ENCODE measurements at places on chromosomes 16 and 17.

DNA sequence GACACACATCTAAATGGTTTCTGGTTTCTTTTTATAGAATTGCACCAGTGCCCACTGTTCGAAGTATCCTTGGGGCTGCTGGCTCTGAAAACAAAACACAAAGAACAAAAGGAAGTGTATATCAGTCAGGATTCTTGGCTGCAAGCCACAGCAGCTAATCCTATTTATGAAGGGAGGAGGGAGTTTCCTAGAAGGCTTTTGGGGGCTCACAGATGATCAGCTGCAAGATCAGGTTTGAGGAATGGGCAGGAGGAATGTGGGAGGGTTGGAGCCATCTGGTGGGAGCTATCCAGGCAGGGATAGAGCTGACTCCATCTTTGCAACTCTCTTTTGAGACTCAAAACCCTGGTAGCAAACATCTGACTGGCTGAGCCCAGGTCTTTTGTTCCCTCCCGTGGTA lies 118.3 kb upstream of the EEF2KMT start:
- DNase-seq = no peak

DNA sequence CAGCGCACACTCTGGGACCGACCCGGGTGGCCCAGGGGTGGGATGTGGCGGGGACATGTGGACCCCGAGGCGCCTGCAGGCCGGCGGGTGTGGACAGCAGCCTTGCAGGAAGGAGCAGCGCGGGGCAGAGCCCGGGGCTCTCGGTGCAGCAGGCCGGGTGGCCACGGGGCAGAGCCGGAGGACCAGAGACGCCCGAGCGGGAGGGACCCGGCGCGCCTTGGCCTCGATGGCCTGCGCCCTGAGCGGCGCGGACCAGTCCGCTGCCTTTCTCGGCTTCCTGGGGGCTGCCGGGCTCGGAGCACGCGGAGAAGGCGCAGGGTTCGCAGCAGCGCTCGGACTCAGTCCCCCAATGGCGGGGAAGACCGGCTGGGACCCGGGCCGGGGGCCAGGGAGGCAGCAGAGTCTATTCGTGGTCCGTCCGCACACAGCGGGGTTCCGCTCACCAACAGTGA lies 43.4 kb downstream of the OSBPL7 start:
- no peak for DNase-seq

DNA sequence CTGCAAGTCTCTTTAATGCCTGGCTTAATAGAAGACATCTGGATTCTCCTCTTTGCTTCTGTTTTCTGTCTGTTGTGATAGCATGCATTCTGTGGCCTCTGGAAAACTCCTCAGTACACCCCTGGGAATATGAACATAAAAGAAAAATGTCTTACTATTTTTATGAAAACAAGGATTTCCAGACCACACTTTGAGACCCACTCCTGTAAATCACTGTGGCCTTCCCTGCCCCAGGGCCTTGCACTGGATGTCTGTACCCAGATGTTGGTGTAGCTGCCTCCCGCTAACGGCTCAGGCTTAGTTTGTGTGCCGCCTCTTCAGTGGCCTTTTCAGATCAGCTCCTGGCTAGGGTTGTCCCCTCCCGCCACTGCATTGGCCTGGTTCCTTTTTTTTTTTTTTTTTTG lies 126.6 kb downstream of the SOCS1 start:
- no peak for DNase-seq

GRCh38 chr16:70697594-70698170 lies 11.8 kb upstream of the MTSS2 start:
- no peak for DNase-seq

- peak; percentile 95 for DNase-seq
Observed at GRCh38 chr17:8152112-8152775, at the start of gene PER1. Gene PER1, minus strand, starts transcription at chr17:8152404. Its CDS starts 1,698 bp downstream, at chr17:8150706.

- DNase-seq = no peak
Observed at GRCh38 chr17:8865811-8866210, 1.7 kb downstream of the PIK3R6 start.

DNA sequence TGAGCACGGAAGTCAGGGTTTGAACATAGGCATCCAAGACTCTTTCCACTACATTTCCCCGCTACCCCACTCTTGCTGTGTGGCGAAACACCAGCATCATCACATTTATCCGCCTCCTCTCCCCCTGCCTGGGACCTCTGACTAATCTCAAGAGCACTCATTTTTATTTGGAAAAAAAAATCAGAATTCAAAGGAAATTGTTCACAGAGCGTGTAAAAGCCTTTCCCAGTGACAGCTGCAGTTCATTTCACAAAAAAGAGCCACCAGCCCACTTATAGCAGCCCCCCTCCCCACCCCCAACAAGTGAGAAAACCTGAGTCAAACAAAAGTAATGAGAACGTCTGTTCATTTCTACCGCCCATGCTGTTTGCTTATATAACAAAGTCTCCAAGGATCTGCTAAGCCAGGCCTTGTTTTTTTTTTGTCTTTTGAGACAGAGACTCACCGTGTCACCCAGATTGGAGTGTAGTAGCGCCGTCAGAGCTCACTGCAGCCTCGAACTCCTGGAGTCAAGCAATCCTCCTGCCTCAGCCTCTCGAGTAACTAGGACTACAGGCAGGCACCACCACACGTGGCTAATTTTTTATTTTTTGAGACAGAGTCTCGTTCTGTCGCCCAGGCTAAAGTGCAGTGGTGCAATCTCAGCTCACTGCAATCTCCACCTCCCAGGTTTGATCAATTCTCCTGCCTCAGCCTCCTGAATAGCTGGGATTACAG lies 48.3 kb upstream of the HAPSTR1 start:
- DNase-seq = no peak

DNA sequence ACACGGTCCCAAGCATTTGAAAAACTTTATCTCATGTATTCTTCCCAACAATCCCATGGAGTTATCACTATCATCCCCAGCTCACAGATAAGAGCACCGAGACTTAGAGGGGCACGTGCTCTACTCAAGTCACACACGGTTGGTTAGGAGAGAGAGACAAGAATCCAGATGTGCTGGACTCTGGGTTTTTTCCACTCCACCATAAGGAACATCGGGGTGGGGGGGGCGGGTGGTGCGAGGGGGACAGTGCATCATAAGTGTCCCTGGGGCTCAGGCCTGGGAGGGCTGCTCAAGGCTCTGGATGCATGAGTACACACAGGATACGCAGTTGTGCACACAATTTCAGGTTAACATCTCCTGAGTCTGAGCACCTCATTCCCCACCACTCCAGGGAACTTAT lies 7.4 kb downstream of the CDC42EP4 start:
- DNase-seq = no peak

GRCh38 chr16:86604436-86605193 lies 26.3 kb downstream of the FOXL1 start:
- DNase-seq = peak; percentile 33

- no peak for DNase-seq
Observed at GRCh38 chr17:77376795-77377709, 236.3 kb downstream of the SEC14L1 start.

DNA sequence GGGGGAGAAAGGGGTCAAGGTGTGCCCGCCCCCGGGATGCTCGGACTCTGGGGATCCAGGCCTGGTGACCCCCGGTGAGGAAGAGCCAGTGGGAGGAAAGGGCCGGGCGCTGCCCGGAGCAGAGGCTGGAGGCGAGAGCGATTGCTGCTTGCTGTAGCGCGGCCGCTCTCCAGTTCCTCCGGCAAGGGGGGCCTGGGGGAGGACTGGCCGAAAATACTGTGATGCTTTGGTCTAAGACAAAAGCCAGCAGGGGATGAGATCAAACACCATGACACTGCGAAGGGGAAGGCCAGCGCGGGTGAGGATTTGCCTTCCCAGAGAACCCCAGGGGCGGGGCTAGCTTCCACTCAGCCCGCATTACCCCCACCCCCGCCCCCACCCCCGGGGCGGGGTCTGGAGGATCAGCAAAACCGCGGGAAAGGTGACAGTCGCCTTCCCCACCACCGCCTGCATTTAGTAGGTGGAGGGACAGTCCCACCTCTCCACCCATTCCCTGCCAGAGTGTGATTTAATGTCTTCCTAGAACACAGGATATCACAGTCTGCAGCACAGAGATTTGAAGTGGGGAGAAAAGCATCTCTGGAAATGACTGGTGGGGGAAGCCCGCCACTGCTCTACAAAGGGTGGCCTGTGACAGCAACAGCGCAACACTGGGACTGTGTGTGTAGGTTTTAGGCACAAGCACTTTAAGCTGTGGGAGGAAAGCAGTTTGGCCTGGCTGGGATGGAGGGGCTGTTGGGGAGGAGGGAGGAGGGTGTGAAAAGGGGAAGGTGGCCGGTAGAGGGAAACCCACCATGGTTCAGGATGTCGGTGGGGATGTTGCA lies 25.7 kb downstream of the MRC2 start:
- DNase-seq = peak; percentile 91

DNA sequence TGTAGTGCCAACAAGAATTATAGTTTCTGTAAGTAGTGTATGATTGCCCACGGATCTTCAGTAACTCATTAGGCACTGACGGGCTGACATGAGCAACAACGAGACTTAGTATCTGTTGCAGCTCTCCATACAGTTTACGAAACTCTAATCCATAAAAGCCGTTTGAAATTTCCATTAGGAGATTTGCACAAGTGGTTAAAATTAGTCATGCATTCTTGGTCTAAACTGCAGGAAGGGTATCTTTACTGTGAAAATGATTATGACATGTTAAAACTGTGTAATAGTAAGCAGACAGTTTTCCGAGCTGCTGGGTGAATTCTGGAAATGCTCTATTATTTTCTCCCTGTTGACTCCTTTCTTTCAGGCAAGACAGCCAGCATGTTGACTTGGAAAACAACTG lies 605.0 kb downstream of the WWOX start:
- no peak for DNase-seq

- DNase-seq = no peak
Observed at GRCh38 chr16:88993166-88993761, 16.3 kb upstream of the CBFA2T3 start.

DNA sequence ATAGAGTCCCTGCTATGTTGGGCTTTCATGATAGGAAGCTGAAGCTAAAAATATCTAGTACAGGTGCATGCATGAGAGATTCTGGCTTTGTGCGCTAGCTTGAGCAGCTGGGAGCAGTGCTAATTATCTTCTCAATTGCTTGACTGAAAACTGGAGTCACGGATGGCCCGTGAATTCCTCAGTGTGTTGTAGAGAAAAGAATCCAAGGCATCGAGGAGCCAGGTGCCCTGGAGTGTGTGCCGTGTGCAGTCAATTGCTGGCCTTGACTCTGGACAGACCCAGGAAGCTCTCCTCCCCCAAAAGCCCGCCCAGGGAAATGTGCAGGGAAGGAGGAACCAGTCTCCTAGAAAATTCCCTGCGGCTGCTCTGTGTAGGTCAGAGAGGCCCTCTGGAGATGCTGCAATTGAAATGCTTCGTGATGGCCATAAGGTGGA lies 14.2 kb downstream of the LGALS3BP start:
- DNase-seq = no peak

DNA sequence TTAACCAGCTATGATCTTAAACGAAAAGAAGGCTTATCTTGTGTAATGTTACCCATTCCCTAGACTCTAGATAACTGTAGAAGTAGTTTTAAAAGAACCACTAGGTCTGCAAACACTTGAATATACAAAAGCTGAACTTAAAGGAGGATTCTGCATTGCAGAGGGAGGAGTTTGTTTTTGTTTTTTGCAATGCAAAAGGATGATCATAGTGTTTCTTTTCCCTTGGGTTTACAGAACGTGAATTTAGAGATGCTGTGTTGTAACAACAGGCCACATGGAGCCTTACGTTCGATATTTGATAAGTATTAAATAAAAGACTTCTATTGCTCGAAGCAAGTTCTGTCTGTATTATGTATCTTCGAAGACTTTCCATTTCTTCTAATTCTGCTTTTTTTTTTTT lies 77.6 kb downstream of the CHD9 start:
- DNase-seq = no peak

GRCh38 chr16:34648-34987 lies 18.8 kb downstream of the POLR3K start:
- DNase-seq = no peak

DNA sequence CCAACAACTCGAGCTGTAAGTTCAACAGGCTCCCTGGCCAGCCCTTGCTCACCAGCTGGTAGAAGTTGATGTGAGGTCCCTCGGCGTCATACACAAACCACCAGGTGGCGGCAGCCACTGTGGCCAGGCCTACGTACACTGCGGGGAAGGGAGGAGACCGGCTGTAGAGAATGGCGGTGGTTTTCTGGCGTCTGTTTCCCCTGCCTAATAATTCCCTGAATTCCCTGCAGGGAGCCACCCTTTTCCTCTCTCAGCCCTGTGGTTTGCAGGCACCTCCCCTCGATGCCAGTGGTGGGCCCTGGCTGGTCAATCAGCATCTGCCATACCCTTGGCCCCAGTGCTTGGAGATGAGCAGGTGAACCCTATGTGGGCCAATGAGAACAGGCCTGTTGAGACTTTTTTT lies 18.9 kb upstream of the P2RX1 start:
- peak; percentile 30 for DNase-seq

- DNase-seq = no peak
Observed at GRCh38 chr17:21376081-21376758, at the start of gene KCNJ12. Gene KCNJ12, plus strand, starts transcription at chr17:21376357. Its CDS starts 38,986 bp downstream, at chr17:21415343.

DNA sequence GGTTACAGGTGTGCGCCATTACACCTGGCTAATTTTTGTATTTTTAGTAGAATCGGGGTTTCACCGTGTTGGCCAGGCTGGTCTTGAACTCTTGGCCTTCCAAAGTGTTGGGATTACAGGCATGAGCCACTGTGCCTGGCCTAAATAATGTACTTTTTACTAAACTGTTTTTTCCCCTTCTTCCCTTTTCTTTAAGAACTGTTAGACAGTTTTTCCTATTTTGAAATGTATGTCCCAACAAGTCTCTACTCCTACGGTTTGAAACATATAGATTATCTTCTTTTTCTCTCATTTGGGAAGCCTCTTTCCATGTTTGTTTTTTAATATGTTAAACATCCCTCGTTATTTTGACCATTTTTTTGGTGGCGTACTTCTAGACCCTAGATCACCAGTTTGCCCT lies 9.6 kb downstream of the UTP18 start:
- no peak for DNase-seq

DNA sequence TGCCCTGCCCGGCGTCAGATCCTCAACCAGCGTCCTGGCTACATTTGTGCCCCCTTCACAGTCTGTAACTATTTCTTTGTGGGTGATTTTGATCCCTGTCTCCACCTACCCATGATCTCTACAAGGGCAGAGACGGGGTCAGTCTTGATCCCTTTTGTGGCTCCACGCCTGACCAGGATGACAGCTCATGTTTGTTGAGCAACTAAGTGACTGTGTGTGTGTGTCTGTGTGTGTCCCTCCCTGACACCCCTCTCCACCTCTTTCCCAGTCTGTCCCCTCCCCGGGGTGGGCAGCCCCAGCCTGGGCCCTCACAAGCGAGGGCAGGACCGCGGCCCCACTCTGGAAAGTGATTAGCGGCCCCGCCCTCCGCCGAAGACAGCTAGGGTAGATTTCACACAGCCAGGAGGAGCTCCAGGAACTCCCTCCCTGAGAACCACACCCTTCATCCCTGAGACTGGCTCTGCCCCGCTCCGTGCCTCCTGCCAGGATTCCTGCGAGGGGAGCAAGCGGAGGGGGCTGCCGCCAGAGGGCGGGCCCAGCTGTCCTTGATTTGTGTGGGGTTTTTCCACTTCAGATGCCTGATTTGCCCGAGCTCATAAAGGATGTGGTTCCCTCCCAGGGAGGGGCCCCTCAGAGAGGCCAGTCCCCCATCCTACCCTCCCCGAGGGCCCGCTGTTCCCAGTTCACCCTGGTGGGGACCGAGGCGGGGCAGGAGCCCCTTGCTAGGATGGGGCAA lies 5.3 kb upstream of the HS3ST6 start:
- DNase-seq = no peak
